ENCODE measurements at places on chromosomes 3 and 15.
A peak's percentile ranks its signal among the peaks of the same experiment; 100 is the strongest.

GRCh38 chr15:54388746-54389145, 410.5 kb downstream of the UNC13C start:
- DNase-seq, result no peak

DNA sequence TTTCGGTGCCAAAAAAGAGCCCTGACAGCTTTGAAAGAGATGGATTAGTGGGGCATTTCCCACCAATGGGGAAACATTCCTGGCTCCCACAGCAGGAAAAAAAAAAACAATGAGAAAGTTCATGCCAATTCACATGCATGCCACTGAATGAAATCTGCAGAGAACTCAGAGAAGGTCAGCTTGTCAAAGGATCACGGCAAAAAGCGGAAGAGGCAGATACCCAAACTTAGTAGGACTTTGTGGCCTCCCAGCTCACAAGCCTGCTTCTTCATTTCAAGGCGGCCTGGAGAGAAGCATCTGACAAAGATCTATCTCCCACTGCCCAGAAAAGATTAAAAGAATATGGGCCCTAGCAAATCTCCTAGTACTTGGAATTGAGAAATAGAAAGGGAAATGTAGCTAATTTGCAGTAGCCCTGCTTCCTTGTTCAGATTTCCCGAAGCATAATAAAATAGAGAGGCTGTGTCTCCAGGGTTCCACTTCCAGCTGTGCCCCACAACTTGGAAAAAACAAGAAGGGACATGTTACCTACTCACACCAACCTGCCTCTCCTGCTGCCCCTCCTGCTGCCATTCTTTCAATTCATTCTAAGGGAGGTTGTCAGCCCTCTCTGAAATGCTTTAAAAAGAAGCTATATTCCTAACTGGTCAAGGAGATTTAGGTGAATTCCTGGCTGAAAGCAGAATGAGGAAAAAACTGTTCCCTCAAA, 170.4 kb downstream of the FHIT start:
- no peak for DNase-seq

GRCh38 chr3:77915336-77915735, 875.4 kb downstream of the ROBO2 start:
- DNase-seq, result no peak

GRCh38 chr3:115469649-115470048, 153.7 kb upstream of the GAP43 start:
- DNase-seq, result no peak

- DNase-seq, result no peak
Measured at GRCh38 chr3:38561746-38562466, 65.8 kb downstream of the EXOG start.

DNA sequence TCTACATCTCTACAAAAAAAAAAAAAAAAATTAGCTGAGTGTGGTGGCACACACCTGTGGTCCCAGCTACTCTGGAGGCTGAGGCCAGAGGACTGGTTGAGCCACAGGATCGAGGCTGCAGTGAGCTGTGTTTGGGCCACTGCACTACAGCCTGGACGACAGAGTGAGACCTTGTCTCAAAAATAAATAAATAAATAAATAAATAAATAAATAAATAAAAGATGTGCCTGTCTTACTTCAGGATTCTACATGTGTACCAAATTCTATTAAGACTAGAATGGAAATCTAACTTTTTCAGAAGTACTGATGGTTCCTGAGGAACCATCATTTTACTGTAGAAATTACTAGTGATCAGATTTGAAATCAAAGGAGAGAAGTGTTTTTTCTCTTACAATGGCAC, 51.9 kb downstream of the TTBK2 start:
- DNase-seq, result no peak

DNA sequence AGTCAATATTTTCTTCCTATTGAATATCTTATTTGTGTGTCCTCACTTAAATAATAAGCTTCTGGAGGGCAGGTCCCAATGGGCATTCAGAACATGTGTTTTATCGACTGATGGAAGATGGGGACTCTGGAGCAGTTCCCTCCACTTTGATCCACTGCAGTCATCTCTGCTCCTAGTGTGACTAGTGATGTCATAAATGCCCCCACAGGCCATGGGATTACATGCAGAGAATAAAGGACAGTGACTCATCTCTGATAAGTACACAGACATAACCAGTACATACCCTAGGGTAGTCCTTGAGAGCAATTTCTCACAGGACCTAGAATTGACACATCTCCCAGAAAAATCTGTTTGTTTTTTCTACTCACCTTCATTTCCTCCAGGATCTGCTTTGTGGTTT, 49.4 kb upstream of the FMN1 start:
- no peak for DNase-seq

- no peak for DNase-seq
Measured at GRCh38 chr15:94912760-94913159, 681.4 kb downstream of the MCTP2 start.

- no peak for DNase-seq
Measured at GRCh38 chr3:177878192-177878591, 658.0 kb upstream of the KCNMB2 start.

DNA sequence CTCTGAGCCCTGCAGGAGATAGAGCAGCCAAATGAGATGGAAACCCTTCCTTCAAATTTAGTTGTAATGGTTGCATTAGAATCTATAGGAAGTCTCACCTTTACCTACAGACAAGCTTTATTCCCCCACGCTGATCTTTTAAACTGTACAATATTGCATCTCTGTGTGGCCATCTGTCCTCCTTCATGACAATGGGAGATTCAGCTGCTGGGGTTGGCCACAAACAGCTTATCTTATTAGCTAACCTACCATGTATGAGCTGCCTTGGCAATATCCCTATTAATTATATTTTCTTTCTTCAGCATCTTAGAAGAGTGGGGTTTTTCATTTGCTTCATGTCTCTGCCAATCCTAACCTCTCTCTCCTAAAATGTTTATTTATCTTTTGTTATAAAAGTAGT, 238.7 kb upstream of the NR2E3 start:
- DNase-seq, result no peak

DNA sequence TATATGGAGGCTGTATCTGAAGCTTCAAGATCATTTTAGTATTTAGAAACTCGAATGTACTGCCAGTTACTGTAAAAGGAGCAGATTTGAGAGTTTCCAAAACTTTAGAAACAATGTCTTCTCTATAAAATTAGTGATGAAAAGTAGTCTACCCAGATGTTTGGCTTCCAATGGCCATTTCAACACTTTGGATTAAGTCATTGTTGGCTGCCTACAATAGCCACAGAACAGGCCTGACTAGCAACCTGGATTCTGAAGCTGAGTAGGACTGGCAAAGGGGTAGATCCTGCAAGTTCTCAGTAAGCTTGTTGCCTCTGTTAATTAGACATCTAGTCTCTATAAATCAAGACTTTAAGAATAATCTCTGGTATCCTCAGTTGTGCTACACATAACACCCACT, 239.0 kb upstream of the KCNMB2 start:
- peak; percentile 28 for DNase-seq
